NCI-H1436 (cell line): ENCODE measurements at places on chromosomes 11 and 22.

- DNase-seq, result no peak
Observed at GRCh38 chr22:46033256-46034200, 56.6 kb upstream of the WNT7B start.

DNA sequence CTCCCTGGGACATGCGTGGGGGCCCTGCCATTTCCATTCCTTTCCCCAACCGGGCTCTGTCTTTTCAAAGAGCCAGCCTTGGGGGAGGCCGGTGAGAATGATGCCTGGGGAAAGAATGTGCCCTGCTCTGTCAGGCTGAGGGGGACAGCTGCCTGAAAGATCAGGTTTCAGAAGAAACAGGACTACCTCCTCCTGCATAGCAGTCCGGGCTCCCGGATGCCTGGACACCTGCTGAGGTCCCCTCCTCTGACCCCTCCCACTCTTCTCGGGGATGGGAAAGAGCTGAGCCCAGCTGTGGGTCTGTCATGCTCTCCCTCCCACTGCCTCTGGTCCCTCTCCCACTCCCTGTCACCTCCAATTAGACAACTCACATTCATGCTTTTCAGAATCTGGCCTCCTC lies 41.8 kb upstream of the CDON start:
- no peak for DNase-seq

DNA sequence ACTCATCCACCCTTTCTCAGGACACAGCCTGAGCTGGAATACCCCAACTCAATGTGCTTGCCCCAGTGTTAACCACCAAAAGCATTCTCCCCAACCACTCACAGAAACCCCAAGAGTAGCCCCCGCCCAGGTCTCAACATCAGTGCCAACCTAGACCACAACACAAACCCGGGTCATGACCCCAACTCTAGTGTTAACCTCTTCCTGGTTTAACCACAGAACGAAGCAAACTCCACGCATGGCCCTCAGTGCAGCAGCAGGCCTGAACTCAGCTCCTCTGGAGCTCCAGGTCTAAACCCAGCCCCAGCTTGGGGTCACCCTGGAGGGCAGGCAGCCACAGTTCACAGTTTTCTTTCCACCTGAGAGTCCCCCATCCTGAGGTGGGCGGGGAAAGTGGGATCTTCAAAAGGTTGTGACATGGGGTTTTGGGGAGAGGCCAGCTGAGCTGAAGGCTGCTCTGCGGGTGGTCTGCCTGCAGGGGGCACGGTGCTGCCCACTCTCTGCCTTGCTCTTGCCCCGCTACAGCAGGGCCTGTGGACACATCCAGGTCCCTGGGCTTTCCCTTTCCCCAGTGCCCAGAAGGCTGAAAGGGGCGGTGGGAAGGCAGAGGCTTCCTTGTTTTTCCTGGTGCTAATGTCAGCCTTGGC lies 37.9 kb downstream of the NECTIN1 start:
- DNase-seq, result no peak

DNA sequence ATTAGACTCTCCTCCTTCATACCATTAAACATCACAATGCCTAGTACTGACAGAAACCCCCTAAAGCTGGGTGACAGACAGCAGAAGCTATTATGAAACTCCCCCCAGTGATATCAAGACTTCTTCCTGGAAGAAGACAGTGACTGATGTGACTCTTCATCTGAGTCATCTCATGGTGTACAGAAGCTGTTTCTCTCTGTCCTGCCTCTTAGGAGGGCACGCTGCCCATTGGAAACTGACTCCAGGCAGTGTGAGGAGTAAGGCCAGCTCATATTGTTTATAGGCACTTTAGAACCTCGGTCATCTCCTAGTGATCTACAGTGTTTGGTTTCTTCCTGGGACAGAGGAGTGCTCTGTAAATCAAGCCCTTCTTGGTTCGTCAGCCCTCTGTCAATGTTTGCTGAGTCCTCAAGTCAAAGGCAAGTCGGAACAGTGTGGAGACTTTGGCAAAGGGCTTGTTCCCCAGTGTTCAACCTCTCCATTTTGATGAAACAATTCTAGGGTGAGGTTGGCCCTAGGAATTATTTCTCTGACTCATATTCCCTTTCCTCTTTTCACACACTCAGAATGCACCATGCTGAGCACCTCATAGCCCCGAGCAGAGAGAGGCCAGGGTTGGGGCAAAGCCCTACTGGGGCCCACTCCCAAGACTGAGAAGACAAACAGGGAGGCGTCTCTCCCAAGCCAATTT lies 172.5 kb upstream of the TMEM45B start:
- no peak for DNase-seq

DNA sequence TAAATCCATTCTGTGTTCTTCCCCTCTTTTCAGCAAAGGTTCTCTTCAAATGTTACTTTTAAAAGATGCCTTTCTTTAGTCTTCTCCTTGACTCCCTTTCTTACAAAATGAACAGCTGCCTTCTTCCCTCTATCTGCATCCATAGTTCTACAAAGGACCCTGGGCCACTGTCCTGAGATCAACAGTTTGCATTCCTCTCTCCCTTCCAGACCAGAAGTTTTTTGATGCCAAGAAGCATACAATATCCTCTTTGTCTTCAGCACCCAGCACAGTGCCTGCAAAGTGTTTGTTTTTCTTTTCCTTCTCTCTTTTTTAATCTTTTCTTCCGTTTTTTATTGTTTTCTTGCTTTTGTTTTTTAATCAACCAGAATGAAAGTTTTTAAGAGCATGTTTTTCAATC lies 183.5 kb upstream of the SNX19 start:
- no peak for DNase-seq

GRCh38 chr11:12188548-12189317 lies 78.3 kb downstream of the MICAL2 start:
- DNase-seq, result no peak

GRCh38 chr11:115942011-115942410 lies 437.8 kb upstream of the CADM1 start:
- DNase-seq, result no peak

DNA sequence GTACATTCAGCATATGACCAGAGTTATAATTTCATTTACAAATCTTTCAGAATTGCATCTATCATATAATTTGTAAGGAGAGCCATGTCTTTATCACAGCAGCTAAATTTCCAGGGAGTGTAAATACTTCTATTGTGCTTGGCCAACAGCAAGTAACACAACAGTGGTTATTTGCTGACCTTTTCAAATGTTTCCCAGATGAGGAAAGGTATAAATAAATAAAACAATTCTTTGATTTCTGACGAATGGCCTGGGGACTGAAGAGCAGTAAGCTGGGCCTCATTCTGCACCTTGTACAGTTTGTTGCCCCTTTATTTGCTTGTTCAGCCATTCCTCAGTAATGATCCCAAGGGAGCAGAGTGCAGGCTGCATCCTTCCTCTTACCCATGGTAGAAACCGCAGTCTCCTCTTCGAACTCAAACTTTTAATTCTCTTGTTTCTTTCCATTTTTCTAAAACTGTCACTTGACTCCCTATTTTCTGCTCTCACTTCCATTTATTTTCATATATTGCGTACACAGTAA lies 132.8 kb downstream of the DDX10 start:
- no peak for DNase-seq

DNA sequence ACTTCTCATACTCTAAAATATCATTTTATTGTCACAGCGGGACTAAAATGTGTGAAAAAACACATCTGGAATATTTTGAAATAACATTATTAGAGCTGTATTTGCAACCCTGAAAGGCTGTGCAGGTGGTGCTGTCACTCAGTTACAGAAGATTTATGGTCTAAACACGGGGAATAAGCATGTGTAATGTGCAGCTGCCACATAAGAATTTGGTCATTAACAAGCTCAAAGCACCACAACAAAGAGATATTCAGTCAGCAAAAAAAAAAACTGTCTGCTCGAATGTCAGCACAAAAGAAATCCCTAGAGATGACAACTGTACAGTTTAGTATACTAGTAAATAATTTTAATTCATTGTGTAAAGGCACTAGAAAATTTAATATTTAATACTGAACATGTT lies 31.3 kb downstream of the TMEM123 start:
- peak; percentile 78 for DNase-seq

GRCh38 chr11:68538025-68538424 lies 77.5 kb downstream of the PPP6R3 start:
- no peak for DNase-seq

DNA sequence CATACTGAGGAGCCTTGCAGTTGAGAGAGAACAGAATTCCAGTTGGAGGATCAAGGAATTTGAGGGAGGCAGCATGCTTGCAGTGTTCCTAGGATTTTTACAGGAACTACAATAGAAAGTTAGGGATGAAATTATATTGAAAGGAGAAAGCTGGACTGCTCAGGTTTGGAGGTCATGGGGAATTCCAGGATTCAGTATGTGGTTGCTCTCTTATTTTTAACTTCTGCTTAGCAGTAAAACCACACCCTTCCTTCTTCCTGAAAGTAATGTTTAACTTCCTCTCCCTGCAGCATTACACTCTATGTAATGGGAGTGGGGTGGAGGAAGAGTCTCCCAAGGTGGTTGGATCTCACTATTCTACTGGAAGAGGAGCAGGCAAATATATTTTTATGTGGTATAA lies 31.3 kb downstream of the CTNND1 start:
- DNase-seq, result no peak

DNA sequence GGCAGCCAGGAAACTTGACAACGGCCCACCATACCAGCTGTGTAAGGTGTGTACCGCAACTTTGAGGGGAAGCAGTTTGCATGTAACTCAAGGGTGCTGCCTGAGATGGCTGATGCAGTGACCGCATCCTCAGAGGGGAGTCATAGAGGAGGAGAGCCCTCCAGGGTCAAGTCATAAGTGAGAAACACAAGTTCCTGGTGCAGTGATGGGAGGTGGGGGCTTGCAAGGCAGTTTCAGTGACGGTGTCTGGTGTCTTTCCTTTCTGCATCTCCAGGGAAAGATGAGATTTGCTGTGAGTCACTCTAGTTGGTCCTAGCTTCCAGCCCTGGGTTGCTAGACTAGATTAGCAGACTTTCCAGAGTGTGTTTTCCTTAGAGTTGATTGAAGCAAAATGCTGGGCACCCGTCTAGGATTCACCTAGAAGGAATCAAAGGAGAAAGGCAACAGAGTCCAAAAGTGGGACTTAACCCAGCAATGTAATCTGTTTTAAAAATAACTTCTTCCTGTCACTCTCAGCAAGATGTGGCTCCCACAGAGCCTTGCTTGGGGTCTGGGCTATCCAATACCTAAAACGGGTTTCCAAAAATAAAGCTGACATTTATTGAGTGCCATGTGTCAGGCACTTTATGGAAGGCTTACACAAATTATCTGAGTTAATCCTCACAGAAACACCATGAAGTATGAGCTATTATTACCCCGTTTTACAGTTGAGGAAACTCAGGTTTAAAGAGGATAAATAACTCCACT lies 265.4 kb upstream of the PLET1 start:
- no peak for DNase-seq

DNA sequence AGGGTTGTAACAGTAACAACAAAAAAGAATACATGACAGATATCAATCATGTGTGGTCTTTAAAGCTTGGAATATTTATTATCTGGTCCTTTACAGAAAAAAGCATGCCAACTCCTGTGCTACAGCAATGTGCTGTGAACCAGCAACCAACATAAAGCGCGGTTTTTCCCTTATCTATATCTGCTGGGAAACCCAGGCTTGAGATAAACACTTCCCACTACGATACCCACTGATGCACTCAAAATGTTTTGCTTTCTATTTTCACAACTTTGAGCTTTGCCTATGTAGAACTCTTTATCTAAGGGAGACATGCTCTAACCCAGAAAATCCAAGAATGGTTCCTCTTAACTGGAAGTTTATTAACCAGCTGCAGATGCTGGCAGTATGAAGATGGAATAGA lies 19.0 kb downstream of the ZBED5 start:
- no peak for DNase-seq

DNA sequence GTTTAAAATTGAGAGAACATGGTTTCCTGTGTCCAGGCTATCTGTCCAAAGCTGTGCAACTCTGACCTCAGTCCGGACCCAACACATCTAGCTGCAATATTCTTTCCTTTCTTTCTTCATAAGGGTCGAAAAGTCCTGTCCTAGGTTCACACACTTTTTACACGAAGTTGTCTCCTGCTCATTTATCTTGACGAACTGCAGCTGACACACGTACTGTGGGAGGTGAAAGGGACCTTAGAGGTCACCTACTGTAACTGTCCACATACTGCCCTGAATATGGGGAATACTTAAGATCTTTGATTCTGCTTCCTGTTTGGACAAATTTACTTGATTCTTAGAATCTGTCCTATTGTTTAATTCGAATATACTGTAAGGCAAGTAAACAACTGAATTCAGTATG lies 105.9 kb downstream of the CCDC83 start:
- no peak for DNase-seq

DNA sequence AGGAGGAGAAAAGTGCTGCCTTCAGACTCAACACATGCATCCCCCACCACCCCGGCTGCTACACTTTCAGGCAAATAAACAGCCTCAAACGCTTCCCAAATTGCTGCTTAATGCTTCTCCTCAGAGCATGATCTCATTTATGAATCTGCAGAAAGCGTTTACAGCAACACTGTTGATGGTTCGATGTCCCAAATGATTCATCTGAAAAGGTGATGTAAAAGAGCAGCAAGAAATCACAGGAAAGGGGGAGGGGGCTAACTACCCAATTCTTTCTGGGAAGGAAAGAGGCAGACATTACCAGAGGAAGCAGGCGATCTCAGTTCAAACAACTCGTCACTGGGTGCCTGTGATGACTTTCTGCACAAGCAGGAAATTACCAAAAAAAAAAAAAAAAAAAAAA lies 119.6 kb downstream of the TENM4 start:
- DNase-seq, result no peak

GRCh38 chr11:131928992-131929391 lies 558.6 kb downstream of the NTM start:
- DNase-seq, result no peak

- DNase-seq, result no peak
Observed at GRCh38 chr11:60118338-60118737, 29.9 kb downstream of the MS4A2 start.

- DNase-seq, result peak; percentile 57
Observed at GRCh38 chr22:46737976-46738646, at the start of gene CERK. Gene CERK (minus strand): TSS chr22:46738252. CDS start chr22:46738148, 104 bp downstream.

- DNase-seq, result no peak
Observed at GRCh38 chr11:12602421-12602820, 71.8 kb upstream of the TEAD1 start.

GRCh38 chr22:19872779-19873137 lies 18.1 kb upstream of the GNB1L start:
- DNase-seq, result peak; percentile 12

- peak; percentile 47 for DNase-seq
Observed at GRCh38 chr22:37260901-37261336, 16.9 kb upstream of the RAC2 start.

GRCh38 chr11:33616552-33616951 lies 84.1 kb downstream of the C11orf91 start:
- no peak for DNase-seq

DNA sequence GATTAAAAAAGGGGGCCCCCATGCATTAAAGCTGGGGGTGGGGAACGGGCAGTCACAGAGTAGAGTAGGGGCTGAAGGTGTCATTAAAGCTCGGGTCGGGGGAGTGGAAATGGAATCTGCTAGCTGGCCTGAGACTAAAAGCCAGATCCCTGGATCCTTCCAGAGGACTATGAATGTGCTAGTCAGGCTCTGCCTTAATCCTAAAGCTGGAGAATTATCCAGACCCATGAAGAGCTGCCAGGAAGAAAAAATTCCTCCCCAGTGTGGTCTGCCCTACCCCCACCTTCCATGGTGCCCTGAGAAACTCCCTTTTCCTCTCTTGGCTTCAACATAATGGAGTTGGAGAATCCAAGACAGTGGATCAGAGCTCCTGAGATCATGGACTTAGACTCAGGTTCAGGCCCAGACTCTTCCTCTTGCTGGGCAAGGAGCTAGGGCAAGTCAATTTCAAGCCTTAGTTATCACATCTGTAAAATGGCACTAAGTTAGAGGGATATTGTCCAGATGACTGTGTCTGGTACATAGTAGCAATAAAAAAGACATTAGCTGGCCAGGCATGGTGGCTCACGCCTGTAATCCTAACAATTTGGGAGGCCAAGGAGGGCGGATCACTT lies 24.0 kb upstream of the SMTN start:
- no peak for DNase-seq

GRCh38 chr11:78313898-78314297 lies 103.7 kb downstream of the GAB2 start:
- DNase-seq, result no peak
